ENCODE measurements at places on chromosomes 1 and 21.

GRCh38 chr21:31879241-31879650, 6.4 kb downstream of the HUNK start:
- DNase-seq, result no peak

GRCh38 chr1:19644681-19645410, 735 bp downstream of the NBL1 start:
- peak; percentile 55 for DNase-seq

DNA sequence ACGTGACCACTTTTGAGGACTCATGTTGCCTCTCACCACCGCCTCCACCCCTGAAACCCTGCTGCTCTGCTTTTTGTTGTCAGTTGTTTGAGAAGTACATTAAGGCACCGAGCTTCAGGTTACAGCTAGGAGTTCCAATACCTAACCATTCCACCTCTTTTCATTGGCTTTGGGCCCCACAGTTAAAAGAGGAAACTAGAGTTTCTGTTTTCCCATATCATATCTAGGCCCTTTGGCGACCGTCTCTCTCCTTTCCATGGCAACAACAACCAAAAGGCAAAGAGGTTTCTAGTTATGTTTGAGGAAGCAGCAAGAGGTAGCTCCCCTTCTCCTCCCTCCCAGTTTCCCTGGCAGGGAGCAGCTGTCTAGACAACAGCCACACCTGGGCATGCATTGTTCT, 5.9 kb downstream of the ANKRD35 start:
- no peak for DNase-seq

DNA sequence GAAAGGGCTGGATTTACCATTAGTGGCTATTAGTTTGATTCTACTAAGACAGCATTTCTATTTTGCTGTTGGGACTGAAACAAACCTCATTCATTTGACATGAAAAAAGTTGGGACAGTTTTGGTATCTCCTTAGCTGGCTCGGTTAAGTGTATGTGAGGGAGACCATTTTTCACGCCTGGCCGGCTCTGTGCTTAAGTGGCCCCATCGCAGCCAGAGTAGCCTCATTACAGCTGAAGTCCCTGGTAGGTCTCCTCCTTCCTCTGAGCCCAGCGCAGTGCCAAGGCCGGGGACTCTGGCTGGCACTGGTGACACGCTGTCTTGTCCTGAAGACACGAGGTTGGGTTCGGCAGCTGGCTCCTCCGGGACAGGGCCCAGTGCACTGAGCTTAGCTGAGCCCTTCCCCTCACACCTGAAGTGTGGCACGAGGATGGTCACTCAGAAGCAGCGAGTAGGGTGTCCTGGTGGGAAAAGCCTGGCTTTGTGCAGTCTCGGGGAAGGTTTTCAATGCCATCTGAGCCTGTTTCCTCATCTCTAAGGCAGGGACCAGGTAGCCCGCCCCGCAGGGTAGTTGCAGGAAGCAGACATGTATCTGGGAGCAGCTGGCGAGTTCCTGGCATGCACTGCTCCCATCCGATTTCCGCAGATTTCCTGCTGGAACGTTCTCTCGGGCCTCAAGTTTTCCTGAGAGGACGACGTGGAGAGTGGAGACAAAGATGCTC, 196.5 kb downstream of the DYRK1A start:
- DNase-seq, result no peak

GRCh38 chr1:171344473-171344820, 30.5 kb downstream of the FMO4 start:
- DNase-seq, result no peak

DNA sequence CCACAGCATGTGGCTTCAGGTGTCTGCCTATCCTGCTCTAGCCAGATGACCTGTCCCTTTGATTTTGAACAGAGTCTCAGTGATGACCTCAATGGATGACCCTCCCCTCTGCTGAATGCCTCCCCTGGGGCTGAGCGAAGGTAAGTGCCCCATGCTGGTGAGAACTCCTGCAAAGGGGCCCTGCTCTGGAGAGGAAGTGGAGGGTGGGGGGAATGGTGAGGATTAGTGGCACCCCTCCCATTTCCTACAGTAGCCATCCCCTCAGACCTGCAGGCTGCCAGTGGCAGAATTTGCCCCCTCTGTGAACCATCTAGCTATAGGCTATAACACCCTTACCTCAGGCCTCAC, 3.7 kb upstream of the PMVK start:
- peak; percentile 28 for DNase-seq

DNA sequence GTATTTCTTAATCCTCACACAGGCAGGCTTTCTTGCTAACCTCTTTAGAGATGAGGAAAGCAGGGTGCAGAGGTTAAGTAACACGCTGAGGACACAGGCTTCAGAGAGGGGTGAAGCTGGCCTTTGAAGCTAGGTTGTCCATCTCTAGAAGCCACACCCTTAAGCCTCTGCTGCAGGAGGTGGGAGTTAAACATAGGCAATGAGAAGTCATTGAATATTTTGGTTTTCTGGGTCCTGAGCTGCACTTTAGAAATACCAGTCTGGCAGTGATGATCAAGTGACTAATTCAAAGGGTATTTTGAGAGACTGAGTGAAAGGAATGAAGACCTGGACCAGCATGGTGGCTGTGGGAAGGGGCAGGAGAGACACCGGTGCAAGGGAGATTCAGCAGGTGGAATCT, 9.9 kb downstream of the KCNJ15 start:
- DNase-seq, result no peak

- DNase-seq, result no peak
Measured at GRCh38 chr1:184987696-184988095, 13.4 kb upstream of the NIBAN1 start.

GRCh38 chr1:160453443-160453842, 53.1 kb downstream of the VANGL2 start:
- DNase-seq, result no peak

- DNase-seq, result no peak
Measured at GRCh38 chr1:9649769-9650168, 1.8 kb upstream of the PIK3CD start.

DNA sequence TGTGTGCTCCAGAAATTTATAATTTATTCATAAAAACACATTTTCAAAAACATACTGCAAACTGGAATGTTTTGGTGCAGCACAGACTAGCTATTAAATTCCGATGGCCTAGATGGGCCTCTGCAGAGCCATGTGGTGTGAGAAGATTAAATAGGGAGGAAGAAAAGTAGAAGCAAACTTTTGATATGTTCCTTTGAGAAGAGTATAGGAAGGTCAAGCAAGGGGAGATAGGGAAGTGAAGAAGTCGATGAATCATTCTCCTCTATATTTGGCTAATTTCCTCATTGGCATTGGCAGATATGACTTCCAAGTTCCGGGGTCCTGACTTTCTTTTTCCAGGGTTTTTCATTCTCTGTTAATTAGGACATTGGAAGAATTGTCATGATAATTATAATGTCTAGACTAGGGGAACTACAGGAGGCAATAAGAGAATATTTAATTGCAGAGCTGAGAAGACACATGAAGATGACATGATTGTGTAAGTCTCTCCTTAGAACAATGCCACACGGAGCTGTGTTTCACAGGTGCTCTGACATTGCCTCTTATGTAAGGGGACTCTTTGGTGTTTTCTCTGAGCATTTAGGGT, 19.3 kb upstream of the ZNF326 start:
- no peak for DNase-seq

DNA sequence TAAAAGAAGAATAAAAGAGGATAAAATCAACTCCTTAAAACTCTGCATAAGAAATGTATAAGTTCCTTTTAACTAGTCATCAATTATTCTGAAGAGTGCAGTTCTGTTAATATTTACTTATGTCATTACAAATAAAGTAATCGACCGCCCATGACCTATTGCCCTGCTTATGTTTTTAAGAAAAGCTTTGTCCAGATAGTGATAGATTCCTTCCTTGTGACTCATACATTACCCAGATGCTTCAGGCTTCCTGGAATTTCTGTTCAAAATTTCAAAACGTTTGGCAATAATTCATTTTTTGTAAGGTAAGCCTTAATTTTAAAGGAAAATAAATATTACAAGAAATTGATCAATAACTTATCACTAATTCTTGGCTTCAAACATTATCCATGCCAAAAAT, 918.2 kb upstream of the ADGRL2 start:
- DNase-seq, result no peak

GRCh38 chr1:176691251-176692228, 228.6 kb downstream of the PAPPA2 start:
- DNase-seq, result peak; percentile 13

- no peak for DNase-seq
Measured at GRCh38 chr21:44349847-44350772, 3.3 kb upstream of the TRPM2 start.

- no peak for DNase-seq
Measured at GRCh38 chr1:178560871-178561376, 48.0 kb downstream of the TEX35 start.

DNA sequence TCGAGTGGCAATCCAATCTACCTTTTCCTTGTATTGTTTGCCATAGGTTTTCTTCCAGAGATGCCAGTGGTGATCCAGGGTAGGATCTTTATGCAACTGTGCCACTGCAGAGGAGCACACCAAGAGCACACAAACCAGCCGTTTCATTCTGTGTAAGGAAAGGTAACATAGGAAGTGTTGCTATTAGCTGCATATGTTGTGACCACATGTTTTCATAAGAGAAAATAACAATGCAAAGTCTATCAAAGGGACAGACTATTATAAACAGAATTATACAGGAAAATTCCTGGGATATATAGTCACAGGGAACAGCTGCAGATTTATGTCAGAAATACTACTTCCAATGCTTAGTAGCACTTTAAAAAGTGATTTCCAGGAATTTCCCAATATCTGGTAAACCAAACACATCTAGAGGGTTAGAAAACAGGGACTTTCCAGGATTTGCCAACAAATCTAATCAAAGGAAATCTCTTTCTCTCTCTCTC, 919 bp downstream of the CTSS start:
- peak; percentile 62 for DNase-seq

DNA sequence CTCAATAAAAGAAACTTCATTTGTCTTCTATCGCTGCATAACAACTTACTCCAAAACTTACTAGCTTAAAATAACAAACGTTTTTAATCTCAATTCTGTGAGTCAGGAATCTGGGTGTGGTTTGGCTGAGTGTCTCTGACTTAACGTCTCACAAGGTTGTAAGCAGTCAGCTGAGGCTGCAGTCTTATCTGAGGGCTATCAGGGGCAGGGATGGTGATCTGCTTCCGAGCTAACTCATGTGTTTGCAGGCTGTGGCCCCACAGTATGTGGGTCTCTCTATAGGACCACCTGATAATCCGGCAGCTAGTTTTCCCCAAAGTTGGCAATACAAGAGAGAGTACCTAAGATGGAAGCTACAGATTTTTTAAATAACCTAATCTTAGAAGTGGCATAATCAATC, 234.2 kb upstream of the FGGY start:
- no peak for DNase-seq

GRCh38 chr21:45580181-45580575, 37.9 kb upstream of the SLC19A1 start:
- no peak for DNase-seq

DNA sequence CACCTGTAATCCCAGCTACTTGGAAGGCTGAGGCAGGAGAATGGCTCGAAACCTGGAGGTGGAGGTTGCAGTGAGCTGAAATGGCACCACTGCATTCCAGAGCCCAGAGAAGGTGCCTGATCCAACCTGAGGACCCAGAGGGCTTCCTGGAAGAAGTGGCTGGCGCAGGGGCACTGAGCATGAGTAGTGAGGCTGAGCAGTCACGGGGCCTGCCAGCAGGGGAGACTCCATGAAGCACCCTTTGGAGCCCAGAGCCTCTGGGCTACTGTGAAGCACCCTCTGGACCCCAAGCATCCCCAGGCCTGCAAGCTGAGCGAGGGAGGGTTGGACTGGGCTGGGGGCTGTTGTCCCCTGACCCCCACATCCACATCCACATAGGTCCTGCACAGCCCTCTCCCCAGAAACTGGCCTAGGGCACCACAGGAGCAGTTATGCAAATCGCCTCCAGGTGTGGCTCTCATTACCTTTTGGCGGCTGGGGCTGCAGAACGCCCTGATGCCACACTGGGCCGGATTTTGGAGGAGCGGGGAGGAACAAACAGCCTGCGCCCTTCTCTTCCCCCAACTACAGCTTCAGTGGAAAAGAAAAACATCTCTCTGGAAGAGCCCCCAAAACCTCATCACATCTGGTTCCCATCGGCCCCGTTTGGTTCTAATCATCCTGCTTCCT, 78.2 kb upstream of the TARDBP start:
- no peak for DNase-seq

DNA sequence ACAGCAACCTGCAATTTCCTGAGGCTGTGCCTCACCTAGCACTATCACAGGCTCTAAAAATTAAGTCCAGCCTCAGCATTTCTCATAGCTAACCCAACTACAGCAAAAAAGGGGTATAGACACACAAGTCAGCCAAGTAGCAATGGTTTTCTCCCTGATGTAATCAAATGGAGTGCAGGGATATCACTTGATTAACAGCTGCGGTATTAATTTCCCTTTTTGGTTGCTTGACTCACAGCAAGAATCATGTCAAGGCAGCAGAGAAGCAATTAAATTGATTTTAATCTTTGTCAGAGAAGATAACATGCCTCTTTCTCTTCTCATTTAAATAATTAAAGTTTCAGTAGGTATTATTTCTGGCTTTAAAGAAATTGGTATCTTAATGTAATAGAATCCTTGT, 278.9 kb downstream of the RWDD3 start:
- no peak for DNase-seq

- DNase-seq, result peak; percentile 63
Measured at GRCh38 chr1:244319283-244320132, 132.2 kb downstream of the ADSS2 start.

DNA sequence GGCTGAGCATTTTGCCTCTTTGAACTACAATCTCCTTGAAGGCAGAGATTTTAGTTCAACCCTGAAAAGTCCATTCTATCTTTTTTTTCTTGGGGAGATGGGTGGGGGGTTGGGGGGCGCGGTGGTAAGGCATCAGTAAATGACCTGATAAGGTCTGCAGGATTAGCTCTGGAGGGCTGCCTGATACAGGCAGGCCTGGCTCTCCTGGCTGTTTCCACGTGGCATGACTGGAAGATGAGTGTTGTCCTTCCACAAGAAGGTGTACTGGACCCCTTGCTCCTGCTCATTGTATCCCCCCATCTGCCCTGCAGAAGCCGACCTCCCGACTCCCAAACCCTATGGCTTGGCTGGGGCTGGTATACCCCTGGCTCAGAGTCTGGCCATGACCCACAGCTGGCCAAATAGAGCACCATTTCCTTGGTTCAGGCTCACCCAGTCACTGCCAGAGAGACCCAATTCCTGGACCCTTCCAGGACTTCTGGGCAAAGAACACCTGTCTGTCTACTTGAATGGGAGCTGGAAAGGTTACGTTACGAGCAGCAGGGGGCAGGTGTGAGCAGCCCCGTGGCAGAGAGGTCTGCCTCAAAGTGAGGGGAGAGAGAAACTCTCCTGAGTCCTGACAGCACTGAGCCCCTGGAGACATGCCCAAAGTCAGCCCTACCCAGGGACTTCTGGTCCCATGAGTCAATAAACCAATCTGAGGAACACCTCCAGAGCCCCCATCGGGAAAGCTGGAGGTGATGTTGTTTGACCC, 17.0 kb downstream of the DHRS3 start:
- DNase-seq, result peak; percentile 56

DNA sequence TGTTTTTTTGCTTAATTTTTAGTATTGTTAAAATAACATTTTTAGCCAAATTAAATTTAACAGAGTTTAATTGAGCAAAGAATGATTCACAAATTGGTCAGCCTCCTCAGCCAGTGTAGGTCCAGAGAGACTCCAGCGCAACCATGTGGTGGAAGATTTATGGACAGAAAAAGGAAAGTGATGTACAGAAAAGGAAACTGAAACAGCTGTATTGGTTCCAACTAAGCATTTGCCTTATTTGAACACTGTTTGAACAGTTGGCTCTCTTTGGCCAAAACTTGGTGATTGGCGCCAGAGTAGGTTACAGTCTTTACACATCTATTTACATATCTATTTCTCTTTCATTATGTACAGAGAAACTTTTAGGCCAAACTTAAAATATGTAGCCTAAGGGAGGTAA, 19.4 kb downstream of the RPS6KC1 start:
- DNase-seq, result peak; percentile 34
